ENCODE measurements at places on chromosomes 16 and 17. TPM values are rescaled to one million over a fixed set of nuclear protein-coding genes. Genes with fewer than 3 reads are reported as not detected.

The KRT33A gene
- total RNA-seq, result not detected

DNA sequence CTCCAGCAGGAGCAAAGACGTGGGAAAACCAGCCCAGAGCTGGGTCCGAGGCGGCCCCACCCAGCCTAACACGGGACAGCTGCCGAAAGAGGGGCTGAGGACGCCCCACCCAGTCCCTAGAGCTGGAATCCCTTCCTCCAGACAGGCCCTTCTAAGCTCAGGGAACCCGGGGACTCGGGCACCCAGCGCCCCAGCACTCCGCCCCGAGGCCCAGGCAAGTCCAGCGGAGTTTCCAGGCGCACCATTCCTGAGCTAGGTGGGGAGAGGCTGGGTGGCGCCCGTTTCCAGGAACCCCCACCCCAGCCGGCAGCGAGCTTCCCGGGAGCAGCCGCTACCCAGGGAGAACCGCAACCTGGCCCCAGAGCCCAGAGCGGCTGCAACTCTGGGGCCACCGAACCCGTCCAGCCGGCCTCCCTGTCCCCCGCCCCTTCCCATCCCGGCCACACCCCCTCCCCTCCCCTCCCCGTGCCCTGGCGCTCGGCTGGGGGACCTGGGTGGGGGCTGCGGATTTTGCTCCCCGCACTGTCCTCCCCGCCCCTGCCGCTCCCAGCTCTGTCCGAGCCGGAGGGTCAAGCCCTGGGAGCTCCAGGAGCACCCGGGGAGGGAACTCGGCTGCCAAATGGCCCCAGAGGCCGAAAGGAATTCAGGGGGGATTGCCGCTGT is 536 bp downstream of the TMC6 start:
- peaks cover 12% of the 10 kb centered on the region for H3K4me1 ChIP-seq
- no peak for DNase-seq
- H3K36me3 ChIP-seq, result peaks cover 2% of the 10 kb centered on the region
- H3K27ac ChIP-seq, result peak overlapping the region; percentile 36

The SNAI3 gene
- total RNA-seq, result not detected

The PVALEF gene
- not detected for total RNA-seq

DNA sequence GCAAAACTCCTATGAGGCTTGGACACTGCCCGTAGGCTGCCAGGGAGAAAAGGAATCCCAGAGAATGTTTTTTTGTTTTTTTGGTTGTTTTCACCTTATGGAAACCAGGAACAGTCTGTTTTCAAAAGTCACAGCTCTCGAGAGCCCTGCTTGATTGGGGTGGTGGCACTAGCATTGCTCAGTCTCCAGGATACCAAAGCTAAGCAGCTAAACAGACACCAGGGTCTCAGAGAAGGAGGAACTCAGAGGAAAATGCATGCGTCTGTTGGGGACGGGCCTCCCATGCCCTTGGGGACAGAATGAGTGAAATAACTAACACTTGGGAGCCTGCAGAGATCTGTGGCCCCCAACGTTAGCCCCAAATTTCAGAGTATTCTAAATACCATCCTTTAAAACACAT is 178.8 kb downstream of the SOX9 start:
- no peaks in the 10 kb centered on the region for H3K36me3 ChIP-seq
- H3K4me3 ChIP-seq, result no peak overlapping the region
- H3K4me1 ChIP-seq, result peaks cover 20% of the 10 kb centered on the region
- DNase-seq, result no peak

DNA sequence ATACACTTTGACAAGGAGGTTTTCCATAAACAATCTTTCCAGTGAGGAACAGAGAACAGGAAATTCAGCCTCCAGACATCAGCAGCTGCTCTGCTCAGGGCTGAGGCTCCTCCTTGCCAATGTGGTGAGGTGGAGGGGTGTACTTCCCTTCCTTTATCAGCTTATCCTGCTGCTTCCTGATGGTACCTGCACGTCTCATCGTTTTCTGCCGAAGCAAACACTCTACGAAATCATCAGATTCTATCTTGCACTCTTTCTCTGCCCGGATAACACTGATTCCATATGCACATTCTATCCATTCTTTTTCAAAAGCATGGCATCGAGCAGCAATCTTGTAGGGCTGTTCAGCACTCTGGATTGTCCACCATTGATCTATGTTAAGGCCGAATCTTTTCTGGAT is 15.4 kb upstream of the SEZ6 start:
- H3K4me1 ChIP-seq, result no peaks in the 10 kb centered on the region
- H3K27me3 ChIP-seq, result peaks cover 70% of the 10 kb centered on the region
- no peaks in the 10 kb centered on the region for H3K36me3 ChIP-seq
- H3K4me3 ChIP-seq, result no peak overlapping the region

DNA sequence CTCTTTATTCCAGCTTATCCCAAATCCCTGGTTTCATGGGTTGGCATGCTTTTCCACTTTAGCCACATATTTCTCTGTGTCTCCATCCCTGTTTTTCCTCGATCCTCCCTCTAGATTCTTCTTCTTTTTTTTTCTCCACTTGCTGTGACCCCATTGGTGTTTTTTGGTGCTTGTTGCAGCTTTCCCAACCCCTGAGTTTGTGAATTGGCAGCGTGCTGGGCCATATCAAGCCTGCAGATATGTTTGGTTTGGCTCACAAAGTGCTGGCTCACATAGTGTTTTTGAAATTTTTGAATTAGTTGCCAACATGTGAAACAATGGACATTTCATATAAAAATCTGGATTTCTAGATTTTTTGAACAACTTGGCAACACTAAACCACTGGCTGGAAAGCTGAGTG is 8.8 kb downstream of the GPR139 start:
- H3K27me3 ChIP-seq, result peaks cover 4% of the 10 kb centered on the region
- H3K36me3 ChIP-seq, result no peaks in the 10 kb centered on the region
- H3K4me1 ChIP-seq, result no peaks in the 10 kb centered on the region

- H3K36me3 ChIP-seq, result peaks cover 20% of the 10 kb centered on the region
- peaks cover 11% of the 10 kb centered on the region for H3K4me1 ChIP-seq
- H3K4me3 ChIP-seq, result no peak overlapping the region
- peak; percentile 19 for DNase-seq
These were observed 48.5 kb downstream of the B9D1 start for GRCh38 chr17:19313746-19314651.

DNA sequence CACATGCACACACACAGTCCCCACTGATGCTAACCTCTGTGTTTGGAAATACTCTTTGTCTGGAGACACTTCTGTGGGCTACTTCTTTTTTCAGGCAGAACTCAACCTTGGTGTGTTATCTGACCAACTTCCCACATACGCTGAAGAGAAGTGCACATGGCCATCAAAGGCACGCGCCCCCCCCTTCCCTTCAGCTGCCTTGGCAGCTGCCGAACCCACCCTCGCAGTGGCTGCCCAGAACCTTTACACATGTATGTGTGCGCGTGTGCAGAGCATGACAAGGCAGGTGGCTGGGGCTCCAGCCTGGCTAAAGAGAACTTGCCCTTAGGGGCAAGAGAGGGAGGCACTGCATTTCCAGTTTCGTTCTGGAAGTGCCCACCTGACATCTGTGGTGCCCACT is 3.9 kb downstream of the RAPGEFL1 start:
- no peaks in the 10 kb centered on the region for H3K27me3 ChIP-seq
- no peak overlapping the region for H3K27ac ChIP-seq
- peaks cover 3% of the 10 kb centered on the region for H3K36me3 ChIP-seq
- DNase-seq, result no peak

- no peaks in the 10 kb centered on the region for H3K36me3 ChIP-seq
- peaks cover 4% of the 10 kb centered on the region for H3K27me3 ChIP-seq
- DNase-seq, result no peak
- H3K4me1 ChIP-seq, result no peaks in the 10 kb centered on the region
- H3K4me3 ChIP-seq, result no peak overlapping the region
- H3K27ac ChIP-seq, result no peak overlapping the region
These were observed 288.9 kb upstream of the C16orf82 start for GRCh38 chr16:26777821-26778220.

The SHISA6 gene
- total RNA-seq, result not detected

The ANKRD40CL gene
- not detected for total RNA-seq

The NAA60 gene
- 46.5 TPM for total RNA-seq

DNA sequence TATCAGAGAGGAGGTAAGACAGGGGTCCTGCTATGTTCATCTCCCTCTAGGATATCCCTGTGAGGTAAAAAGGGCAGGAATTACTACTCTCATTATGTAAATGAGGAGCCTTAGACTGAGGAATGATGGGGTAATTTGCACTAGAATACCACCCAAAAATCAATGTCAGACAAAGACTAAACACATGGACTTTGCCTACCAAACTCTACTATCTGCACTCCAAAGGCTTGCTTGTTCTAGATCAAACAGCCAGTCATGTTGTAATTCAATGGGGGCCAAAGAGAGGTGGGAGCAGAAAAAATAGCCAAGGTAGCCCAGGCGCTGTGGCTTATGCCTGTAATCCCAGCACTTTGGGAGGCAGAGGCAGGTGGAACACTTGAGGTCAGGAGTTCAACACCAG is 120.7 kb downstream of the LYRM1 start:
- no peak for DNase-seq
- no peak overlapping the region for H3K4me3 ChIP-seq
- H3K27me3 ChIP-seq, result peaks cover 10% of the 10 kb centered on the region

- DNase-seq, result peak; percentile 87
- no peaks in the 10 kb centered on the region for H3K36me3 ChIP-seq
- H3K4me1 ChIP-seq, result peaks cover 31% of the 10 kb centered on the region
- peak overlapping the region; percentile 60 for H3K4me3 ChIP-seq
- H3K27me3 ChIP-seq, result no peaks in the 10 kb centered on the region
- H3K27ac ChIP-seq, result peak overlapping the region; percentile 46
These were observed 52.7 kb downstream of the SREBF1 start for GRCh38 chr17:17783825-17784656.

DNA sequence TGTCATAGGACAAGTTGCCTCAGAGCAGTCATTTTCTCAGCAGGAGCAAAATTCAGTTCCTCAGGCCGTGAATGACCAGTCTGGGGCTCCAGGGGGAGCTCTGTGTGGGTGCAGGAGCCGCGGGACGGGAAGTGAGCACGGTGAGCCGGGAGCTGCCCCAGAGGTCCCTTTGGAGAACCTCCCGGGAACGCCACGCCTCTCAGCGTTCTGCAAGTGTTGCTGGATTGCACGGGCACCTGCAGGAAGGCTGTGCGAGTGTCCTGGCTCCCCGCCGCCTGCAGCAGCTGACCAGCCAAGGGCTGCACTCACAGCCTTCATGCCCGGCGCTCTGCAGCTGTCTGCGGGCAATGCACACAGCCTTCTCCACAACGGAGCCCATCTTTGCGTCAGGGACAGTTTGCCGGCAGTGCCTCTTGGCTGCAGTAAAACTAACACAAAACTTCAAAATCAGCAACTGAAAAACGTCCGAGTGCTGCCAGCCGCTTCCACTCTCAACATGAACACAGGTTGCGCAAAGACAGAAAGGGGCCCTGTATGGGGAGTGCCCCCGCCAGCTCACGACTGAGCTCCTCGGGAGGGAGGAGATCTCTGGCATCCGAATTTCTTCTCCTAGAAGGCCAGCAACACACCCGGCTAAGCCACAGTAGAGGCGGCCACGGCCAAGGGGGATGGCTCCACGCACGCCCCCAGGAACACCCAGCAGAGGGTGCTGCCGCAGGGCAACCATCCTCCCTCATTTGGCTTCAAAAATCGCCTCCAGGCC is 16.0 kb downstream of the NDUFAF8 start:
- DNase-seq, result no peak
- no peak overlapping the region for H3K4me3 ChIP-seq
- peaks cover 4% of the 10 kb centered on the region for H3K36me3 ChIP-seq
- H3K27me3 ChIP-seq, result no peaks in the 10 kb centered on the region

The ITGB4 gene
- 5.2 TPM for total RNA-seq

GRCh38 chr17:65707780-65708179 is 146.3 kb upstream of the AXIN2 start:
- no peak overlapping the region for H3K4me3 ChIP-seq
- H3K4me1 ChIP-seq, result peaks cover 3% of the 10 kb centered on the region
- no peaks in the 10 kb centered on the region for H3K36me3 ChIP-seq

DNA sequence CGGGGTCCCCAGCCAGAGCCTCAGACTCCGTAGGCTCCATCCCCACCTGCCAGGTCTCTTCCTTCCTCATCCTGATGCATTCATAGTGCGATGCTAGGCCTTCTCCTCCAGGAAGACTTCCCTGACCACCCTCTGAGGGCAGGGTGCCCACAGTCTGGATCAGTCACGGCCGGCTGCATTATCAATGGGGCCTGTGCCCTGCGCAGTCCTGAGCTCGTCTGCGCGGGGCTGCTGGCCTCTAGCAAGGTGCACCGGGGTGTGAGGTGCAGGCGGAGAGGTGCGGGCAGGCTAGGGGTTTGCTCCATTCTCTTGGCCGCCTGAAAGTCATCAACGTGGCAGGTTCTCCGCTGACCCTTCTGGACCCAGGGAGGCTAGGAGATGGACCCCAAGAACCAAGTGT is 56.9 kb upstream of the ACSF3 start:
- no peaks in the 10 kb centered on the region for H3K4me1 ChIP-seq
- H3K36me3 ChIP-seq, result no peaks in the 10 kb centered on the region
- peaks cover 44% of the 10 kb centered on the region for H3K27me3 ChIP-seq

DNA sequence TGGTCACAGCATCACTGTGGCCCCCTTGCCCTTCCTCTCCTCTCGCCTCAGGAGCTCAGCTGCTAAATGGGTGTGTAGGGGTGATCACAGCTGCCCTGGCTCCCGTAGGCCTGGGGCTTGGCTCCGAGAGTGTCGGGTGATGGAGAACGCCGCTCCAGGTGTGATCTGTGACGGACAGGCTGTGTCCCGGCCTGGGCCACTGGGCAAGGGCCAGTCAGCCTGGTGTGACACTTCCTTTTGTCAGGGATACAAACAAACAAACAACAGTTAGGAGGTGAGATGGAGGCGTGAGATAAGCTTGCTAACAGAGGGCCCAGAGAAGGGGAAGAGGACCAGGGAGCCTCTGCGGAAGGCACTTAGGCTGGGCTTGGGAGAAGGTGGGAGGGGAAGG is 2.0 kb downstream of the ADGRG1 start:
- peak overlapping the region; percentile 83 for H3K4me3 ChIP-seq
- H3K27ac ChIP-seq, result peak overlapping the region; percentile 52
- no peaks in the 10 kb centered on the region for H3K27me3 ChIP-seq

The PHOSPHO1 gene
- not detected for total RNA-seq

DNA sequence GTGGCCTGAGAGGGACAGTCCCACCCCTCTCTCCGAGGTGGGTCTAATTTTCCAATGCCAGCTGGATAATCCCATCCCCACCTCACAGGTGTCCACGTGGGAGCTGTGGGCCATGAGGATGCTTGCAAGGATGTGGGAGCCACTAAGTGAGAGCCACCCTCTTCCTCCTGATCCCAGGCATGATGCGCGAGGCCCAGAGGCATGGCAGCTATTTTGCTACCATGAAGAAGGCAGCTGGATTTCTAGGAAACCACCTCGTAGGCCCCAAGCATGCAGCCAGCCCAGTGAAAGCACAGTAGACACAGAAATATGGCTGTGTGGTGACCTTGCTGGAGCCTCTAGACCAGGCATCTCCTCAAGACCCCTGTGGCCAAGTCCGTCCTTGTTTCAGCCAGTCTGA is 20.4 kb downstream of the KDM8 start:
- no peak for DNase-seq
- no peaks in the 10 kb centered on the region for H3K27me3 ChIP-seq
- H3K27ac ChIP-seq, result no peak overlapping the region
- H3K36me3 ChIP-seq, result no peaks in the 10 kb centered on the region
- no peak overlapping the region for H3K4me3 ChIP-seq
- peaks cover 13% of the 10 kb centered on the region for H3K4me1 ChIP-seq

The SPIRE2 gene
- total RNA-seq, result 3.2 TPM

The SOST gene
- not detected for total RNA-seq

Measured in chondrocyte (in vitro differentiated cells).